Activated CD4-positive, alpha-beta T cell treated with anti-CD3 and anti-CD28 coated beads, Interleukin-2, Interleukin-6, amounts not matched to agents 100 ng/mL and 50 ng/mL, durations not matched to agents 16 hours and 8 hours (primary cell): ENCODE measurements at places on chromosomes 16 and 17.

DNA sequence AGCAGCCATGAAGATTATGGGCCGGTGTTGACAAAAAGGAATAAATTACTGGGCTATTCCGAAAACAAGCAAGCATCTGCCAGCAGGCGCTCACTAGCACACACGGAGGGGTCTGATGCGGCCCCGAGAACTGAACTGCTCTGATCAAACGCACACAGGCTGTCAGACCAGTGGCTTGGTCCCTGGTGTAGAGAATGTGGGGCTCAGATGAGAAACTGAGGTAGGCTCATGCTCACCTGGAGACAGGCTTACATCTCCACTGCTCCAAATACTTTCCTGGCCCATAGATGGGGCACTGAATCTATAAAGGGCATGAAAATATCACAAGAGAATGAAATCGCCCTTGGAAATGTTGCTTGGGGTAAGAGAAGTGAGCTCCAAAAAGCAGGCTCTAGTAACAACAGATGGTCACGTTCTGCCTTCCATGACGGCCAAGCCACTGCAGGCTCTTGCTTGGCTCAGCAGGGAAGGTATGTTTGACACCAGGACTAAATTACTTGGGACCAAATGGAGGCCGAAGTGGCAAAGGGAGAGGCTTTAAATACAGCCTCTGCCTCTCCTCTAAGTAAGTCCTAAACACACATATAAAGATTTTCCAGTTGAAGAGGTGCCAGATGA is 5.4 kb downstream of the ABR start:
- DNase-seq: no peak

GRCh38 chr16:89366561-89367537 is 123.5 kb downstream of the ANKRD11 start:
- DNase-seq: no peak

GRCh38 chr17:1201132-1201702 is 21.4 kb upstream of the ABR start:
- DNase-seq: peak; percentile 55

DNA sequence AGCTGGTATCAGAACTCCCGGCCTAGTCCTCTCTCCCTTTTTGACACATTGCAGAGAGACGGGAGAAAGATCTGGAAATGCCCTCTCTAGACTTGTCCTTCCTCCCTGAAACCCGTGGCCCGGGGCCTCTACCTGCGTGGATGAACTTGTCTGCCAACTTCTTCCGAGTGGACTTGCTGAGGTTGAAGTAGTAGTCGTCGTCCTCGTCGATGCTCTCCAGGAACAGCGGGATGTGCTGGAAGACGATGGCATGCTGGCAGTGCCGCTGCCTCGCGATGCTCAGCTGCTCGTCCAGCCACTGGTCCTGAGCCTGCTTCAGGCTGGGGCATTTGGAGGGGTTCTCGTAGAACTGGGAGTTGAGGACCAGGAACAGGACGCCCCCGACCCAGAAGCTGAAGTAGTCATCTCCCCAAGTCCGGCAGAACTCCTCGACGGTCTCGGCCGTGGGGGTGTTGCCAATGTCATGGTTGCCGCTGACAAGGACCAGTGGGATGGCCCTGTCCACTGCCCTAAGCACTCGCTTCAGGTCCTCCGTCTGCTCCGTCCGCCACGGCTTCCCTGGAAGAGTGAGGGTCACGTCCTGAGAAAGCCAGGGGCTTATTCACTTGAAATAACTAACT is 99.1 kb downstream of the CPPED1 start:
- DNase-seq: no peak

- DNase-seq: peak; percentile 52
Measured at GRCh38 chr17:12789075-12789480, 220 bp upstream of the ARHGAP44 start.

GRCh38 chr16:89779231-89779908 is 37.1 kb downstream of the FANCA start:
- no peak for DNase-seq

- peak; percentile 78 for DNase-seq
Measured at GRCh38 chr17:28549236-28550132, 2.9 kb downstream of the UNC119 start.

- DNase-seq: no peak
Measured at GRCh38 chr16:28863929-28864793, 518 bp downstream of the SH2B1 start.

- no peak for DNase-seq
Measured at GRCh38 chr17:2138761-2139160, 83.9 kb downstream of the HIC1 start.

GRCh38 chr16:50275098-50275415 is 8.7 kb downstream of the ADCY7 start:
- no peak for DNase-seq

DNA sequence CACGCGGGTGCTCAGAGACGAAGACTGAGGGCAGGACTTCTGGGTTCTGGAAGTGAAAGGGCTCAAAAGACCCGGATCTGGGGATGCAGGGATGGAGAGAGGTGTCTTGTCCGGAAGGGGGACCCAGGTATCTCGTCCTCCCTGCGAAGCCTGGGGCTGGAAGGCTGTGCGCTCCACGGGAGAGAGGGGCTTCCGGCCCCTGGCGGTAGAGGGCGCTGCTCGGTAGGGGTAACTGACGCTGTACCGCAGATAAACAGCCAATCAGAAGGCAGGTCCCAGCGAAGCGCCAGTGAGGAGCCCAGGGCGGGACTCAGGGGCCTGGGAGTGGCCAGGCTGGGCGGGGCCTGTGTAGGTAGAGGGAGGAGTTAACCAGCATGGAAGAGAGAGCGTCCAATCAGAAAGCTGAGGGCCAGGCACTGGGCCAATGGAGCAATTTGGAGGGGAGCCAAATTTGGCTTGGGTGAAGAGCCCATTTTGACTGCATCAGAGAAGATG is 804 bp downstream of the TGFB1I1 start:
- peak; percentile 46 for DNase-seq

GRCh38 chr17:59355030-59355701 is 23.7 kb downstream of the YPEL2 start:
- DNase-seq: no peak

- DNase-seq: no peak
Measured at GRCh38 chr16:80287674-80288073, 253.1 kb upstream of the DYNLRB2 start.

DNA sequence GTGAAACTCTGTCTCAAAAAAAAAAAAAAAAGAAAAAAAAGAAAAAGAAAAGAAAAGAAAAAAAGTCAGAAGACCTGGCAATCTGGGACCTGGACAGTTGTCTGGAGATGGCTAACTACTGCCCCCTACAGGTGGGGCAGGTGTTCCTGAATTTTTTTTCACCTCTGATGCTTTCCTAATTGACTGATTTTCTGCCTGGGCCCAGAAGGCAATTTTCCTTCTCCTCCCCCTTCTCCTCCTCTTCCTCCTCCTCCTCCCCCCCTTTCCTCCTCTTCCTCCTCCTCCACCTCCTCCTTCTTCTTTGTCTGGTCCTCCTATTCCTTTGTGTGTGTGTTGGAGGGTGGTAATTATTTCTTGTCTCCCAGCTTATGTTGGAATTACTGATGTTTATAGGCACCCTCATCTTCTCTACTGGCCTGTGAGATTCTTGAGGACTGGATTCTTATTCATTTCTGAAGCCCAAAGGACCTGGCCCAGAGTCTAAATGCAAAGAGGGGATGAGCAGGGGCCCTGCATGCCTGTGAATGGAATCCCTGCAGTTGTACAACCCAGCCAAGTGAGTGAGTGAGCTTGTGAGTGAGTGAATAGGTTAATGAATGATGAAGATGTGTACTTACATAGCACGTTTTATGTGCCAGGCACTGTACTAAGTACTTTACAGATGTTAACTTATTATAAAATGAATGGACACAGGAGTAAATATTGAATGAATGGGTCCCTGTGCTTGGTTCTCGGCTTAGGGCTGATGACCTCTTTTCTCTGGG is 26.9 kb downstream of the IRX5 start:
- peak; percentile 63 for DNase-seq

GRCh38 chr17:9767432-9767991 is 23.9 kb downstream of the DHRS7C start:
- DNase-seq: no peak

DNA sequence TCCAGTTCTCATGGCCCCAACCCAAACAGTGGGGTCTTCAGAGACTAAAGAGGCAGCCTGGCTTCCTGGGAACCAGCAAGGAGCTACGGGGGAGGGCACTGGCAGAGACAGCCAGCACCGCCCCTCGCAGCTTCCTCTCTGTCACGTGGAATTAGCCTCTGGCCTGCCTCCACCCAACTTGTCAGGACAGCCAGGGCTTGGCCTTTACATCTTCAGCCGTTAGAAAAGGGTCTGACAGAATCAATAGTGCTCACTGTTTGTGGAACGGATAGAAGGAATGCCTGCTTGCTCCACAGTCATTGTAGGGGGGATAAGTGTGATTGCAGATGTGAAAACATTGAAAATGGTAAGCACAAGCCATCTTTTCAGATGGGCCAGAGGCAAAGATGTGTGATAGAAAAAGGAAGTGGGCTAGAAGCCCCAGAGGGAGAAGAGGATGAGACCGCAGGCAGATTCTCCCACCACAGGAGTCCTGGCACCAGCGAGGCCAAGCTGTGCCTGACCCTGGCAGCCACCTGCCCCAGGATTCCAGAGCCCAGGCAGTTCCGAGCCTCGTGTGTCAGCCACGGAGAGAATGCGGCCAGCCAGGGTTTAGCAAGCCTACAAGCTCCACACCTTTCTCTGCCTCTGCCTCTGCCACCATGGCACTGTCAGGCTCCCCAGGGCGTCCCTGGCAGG is 18.6 kb downstream of the GRIN2C start:
- no peak for DNase-seq

DNA sequence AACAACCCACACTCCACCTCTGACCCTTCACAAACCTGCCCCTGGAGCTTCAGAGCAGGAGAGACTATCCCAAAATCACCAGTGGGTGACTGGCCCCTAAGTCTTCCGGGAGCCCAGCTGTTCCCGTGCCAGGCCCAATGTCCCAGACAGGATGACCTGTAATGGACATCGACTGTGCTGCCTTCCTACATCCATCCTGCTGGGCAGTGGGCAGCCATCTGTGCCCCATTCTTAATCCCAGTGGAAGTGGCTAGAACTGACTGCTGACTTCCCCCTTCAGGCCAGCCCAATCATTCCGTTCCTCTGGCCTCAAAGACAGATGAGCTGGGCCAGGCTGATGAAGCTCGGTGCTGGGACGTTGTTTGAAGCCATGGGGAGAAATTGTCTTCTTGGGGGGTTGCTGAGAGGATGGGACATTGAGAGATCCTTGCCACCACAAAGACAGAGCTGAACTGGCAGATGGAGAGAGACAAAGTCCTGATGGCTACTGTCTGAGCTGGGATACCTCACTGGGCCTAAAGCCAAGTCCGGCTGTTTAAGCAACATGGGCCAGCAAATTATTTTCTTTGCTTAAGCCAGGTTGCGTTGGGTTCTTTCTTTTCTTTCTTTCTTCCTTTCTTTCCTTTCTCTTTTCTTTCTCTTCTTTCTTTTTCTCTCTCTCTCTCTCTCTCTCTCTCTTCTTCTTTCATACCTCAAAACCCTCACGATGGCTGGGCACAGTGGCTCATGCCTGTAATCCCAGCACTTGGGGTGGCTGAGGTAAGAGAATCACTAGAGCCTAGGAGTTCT is 17.9 kb upstream of the ALOX15B start:
- no peak for DNase-seq

- DNase-seq: no peak
Measured at GRCh38 chr17:32793841-32794240, 83.1 kb downstream of the MYO1D start.

DNA sequence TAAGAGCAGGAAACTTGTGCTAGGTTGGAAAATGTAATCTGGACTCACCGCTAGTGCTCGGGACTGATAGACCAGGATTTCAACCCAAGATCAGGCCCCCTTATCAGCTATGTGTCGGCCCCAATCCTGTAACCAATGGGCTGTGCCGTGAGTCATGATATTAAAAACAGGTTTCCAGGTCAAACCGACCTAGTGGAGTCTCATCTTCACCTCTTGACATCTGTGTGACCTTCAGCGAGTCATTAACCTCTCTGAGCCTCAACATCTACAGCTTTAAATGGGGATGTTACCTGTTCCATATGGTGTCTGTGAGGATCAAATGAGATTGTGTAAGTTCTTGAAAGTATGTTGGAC is 512 bp downstream of the PMM2 start:
- peak; percentile 17 for DNase-seq

DNA sequence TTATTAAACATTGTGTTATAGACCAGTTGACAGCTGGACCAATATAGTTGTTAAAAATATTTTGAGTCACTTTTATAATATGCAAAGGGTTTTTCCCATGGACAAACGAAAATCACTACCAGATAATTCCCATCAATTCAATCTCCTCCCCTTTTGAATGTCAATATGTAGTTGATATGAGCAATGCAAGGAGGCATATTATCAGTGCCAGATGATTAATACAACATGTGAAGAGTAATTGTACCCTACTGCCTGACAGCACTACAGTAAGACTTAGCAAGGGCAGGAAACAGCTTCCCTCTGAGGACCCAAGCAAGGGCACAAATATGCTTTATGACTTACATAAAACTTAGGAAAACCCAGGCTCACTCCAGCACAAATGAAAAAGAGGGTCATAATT is 17.3 kb downstream of the KANSL1 start:
- no peak for DNase-seq

- DNase-seq: no peak
Measured at GRCh38 chr17:60065136-60065535, 13.6 kb downstream of the HEATR6 start.

DNA sequence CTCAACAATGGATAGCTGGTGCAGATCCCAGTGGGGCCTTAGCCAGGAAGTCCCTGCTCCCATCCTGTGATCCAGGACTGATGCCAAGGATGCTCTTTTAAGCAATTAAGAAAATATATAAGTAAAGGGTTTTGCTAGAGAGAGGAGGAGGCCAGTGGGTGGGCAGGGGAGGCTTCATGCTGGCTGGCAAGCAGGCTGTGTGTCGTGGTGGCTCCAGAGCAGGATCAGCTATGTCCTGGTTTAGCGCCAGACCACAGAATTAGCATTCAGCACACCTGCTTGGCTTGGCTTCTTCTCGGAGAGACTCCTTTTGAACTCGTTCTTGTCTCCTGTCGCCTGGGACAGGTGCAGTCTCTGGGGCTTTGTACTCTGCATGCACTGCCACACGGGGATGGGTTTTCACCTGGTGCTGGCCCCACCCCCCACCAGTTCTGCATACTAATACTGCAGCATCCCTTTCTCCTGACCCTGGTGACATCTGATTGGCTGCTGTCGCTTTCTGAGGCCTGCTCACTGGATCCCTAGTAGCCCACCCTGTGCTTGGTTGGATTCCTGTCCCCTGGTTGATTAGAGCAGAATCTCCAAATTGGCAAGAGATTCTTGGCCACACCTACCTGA is 66.1 kb downstream of the PLD6 start:
- DNase-seq: no peak

- no peak for DNase-seq
Measured at GRCh38 chr17:76844846-76845245, 23.4 kb upstream of the MGAT5B start.

- DNase-seq: peak; percentile 85
Measured at GRCh38 chr17:35214192-35214591, 20.0 kb upstream of the SLC35G3 start.

DNA sequence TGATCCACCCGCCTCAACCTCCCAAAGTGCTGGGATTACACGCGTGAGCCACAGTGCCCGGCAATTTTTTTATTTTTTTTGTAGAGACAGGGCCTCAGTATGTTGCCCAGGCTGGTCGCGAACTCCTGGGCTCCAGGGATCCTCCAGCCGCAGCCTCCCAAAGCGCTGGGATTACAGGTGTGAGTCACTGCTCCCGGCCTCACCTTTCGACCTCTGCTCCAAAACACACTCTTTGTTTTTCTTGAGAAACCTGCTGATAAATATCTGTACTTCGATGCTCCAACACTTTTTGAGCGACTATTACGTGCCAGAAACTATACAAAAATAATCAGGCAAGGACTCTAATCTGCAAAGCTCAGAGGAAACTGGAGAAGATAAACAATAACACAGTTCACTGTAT is 1.0 kb downstream of the MED1 start:
- no peak for DNase-seq

GRCh38 chr16:11546608-11547061 is 40.1 kb downstream of the LITAF start:
- no peak for DNase-seq
